ENCODE measurements at places on chromosomes 7 and 10.

GRCh38 chr10:86423739-86424138 lies 57.1 kb upstream of the GRID1 start:
- DNase-seq, result no peak

- no peak for DNase-seq
These were observed 34.8 kb upstream of the SEPHS1 start for GRCh38 chr10:13382703-13383398.

DNA sequence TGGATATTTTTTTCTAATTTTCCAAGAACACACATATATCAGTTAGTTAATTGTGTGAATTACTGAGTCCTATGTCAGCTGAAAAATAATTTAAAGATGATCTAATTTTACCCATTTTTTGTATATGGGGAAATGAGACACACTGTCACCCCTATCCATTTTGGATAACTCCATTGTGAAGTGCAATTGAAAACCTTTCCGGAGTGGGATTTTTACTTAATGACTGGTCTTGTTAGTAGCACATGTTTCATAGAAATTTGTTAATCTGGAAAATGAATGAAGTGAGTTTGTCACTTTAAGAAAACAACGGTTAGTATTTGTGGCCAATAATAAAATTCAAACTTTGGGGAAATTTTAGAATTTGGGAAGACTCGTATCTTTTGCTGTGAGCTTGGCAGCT lies 2.0 kb downstream of the GARS1 start:
- DNase-seq, result no peak

- no peak for DNase-seq
These were observed 341.8 kb upstream of the SEMA3A start for GRCh38 chr7:84536271-84536870.

GRCh38 chr7:114217026-114217806 lies 197.4 kb upstream of the FOXP2 start:
- DNase-seq, result no peak

DNA sequence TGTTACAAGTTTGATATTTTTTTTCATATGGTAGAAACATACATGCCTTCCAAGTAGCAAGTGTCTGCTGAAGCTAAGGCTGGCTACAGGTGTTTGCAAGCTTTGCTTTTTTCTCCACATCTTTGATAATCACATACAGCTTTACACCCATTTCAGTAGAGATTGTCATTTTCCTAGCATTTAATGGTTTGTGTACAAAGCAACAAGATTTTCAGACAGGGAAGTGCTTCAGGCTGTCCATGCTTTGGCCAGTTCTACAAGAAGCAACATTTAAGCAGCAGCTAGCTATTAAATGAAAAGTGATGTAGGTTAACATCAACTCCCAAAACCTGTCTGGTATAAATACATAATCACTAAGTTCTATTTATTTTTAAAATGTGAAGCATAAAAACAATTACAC lies 2.3 kb downstream of the HDAC9 start:
- DNase-seq, result no peak

GRCh38 chr7:103934508-103934907 lies 55.0 kb downstream of the RELN start:
- no peak for DNase-seq

DNA sequence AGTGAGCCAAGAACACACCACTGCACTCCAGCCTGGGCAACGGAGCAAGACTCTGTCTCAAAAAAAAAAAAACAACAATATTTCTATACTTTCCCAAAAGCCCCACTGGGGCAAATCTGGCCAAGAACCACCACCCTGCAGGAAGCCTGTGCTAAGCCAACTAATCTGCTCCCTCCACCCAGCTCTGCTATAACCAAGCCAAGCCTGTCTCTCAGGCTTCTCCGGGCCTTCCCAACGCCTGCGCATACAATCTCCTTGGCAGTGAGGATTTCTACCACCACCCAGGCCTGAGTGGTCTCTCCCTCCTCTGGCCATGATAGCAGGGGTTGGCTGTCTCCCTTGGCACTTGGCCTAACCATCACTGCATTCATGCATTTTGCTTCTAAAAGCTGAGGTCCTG lies 14.2 kb downstream of the DDX56 start:
- no peak for DNase-seq

DNA sequence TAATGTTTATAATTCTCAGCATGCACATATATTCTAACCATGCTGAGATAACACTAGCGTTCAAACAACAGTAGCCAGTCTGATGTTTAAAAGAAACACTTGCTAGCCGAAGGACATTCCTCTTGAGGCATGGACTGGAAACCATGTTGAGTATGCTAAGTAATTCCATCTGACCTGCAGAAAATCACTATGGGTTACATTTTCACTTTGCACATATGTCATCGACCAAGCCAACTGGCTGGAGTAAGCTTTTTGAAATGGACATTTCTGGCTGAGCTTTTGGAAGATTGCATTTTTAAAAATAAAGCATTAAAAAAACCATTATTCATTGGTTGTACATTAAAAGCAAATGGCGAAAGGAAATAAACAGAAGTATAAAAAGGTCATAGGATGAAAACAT lies 88.2 kb downstream of the BBS9 start:
- DNase-seq, result no peak

- DNase-seq, result no peak
These were observed 92.4 kb downstream of the CTTNBP2 start for GRCh38 chr7:117780832-117781231.

DNA sequence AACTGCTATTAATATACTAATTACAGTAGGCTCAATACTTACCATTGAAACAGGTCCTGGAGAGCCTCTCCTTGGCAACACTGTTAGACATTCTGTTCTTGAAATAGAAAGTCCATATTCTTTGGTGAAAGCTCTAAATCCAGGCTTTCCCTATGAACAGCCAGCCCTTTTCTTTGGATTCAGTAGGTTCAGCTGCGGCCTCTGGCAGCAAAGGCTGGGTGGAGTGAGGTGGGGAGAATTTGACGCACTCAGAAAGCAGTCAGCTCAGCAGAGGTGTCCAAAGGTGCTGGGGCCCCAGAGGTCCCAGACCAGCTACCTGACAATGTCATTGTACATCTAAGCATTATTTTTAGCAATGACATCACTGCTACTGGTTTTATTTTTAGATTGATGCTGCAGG lies 146.1 kb downstream of the GRK5 start:
- DNase-seq, result no peak

GRCh38 chr7:87512906-87513305 lies 37.4 kb upstream of the ABCB4 start:
- no peak for DNase-seq

DNA sequence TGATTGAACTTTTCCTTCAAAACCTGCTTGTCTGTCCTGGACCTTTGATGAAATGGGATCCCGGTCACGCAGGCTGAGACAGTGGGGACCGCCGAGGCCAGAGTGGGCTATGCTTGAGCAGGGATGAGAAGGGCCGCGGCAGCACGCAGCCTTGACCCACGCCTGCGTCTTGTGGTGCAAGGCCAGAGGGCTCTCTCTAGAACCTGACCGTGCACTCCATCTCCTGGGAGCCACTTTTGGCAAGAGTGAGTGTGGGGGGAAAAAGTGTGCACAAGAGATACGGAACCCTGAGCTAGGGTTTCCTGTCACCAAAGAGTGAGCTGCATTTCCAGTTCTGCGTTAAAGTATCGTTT lies 42.4 kb downstream of the WIPI2 start:
- no peak for DNase-seq

DNA sequence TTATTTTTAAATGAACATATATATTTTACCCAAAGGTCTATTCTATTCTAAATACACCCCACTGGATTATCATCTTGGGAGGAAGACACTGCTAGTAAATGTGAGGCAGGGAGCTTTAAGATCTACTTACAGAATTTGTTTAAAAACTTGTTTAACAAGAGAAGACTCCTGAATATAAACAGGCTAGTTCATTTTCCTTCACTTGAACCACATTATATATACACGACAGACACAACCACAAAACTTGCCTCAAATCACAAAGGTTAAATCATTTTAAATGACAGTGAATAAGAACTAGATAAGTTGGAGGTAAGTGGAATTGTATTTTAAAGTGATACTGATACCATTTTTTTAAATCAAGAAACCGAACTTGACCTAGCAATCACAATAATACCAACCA lies 109.2 kb downstream of the ATE1 start:
- DNase-seq, result no peak

DNA sequence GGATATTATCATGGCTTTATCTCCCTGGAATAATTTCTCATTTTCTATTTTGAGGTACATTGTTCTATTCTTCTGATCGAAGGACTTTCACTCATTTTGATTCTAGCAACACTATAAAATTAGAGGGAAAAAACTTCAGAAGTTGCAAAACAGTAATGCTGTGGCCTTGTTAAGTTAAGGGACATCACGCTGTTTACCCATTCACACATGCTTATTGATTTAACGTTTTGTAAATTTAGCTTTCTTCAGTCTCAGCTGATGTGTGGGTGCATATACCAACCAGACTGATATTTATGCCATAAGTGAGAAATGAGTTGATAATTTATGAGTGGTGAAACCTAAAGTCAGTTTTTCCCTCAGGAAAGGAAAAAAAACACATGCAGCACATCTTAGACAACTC lies 63.5 kb upstream of the RELN start:
- DNase-seq, result no peak

- DNase-seq, result no peak
These were observed 29.3 kb downstream of the AP3M1 start for GRCh38 chr10:74121368-74121767.

DNA sequence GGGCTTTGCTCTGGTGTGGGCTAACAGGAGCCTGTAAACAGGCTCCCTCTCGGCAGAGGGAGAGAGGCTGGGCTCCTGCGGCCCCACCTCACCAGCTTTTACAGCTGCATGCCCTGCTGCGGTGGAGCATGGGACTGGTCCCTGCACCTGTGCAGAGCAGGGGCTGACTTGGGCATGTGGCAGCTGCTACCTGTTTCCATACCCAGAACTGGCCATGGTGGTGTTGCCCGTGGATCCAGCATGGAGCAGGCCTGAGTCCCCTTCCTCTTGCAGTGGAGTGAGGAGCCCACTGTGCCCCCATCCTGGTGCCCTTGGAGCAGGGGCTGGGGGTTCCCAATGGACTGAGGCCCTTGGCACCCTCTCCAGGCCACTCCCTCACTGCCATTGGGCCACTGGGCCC lies 91.9 kb upstream of the MGMT start:
- DNase-seq, result no peak

DNA sequence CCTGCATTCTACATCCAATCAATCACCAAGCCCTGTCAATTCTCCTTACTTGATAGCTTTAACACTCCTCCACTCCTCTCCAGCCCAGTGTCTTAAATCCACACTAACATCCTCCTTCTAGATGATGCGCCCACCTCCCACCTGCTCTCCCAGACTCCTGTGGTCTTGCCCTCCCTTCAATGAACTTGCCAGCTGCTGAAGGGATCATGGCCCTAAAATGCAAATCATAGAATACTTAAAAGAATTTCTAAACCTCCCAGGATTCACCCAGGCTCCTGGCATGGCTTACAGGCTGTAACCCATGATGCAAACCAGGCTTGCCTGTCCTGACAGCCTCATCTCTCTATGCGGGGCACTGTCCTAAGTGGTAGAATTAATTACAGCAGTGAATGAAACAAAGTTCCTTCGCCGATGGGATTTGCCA lies 43.6 kb downstream of the SYPL1 start:
- DNase-seq, result peak; percentile 61

GRCh38 chr7:17654940-17655339 lies 285.4 kb downstream of the SNX13 start:
- DNase-seq, result no peak

GRCh38 chr10:124524991-124525653 lies 63.5 kb downstream of the LHPP start:
- DNase-seq, result peak; percentile 71

- DNase-seq, result no peak
These were observed 250.8 kb downstream of the KCNMA1 start for GRCh38 chr10:77386838-77387237.

- no peak for DNase-seq
These were observed 30.1 kb downstream of the NUDCD3 start for GRCh38 chr7:44460325-44460724.

DNA sequence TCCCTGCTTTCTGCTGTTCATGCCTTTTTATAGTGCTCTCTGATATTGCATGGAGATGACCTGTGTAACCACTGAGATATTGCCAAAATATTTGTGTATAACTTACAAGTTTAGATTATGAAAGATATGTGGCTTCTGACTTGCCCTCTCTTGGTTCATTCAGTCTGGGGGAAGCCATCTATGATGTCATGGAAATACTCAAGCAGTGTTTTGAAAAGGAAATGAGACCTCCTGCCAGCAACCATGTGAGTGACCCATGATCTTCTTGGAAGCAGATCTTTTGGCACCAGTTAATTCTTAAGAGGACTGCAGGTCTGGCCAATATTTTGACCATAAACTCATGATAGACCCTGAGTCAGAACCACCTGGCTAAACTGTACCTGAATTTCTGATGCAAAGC lies 183.0 kb downstream of the THSD7A start:
- DNase-seq, result no peak

- no peak for DNase-seq
These were observed 690.8 kb downstream of the INHBA start for GRCh38 chr7:41012041-41012440.

GRCh38 chr7:83270407-83270806 lies 107.7 kb upstream of the PCLO start:
- no peak for DNase-seq

GRCh38 chr7:144019457-144019856 lies 19.3 kb downstream of the OR6B1 start:
- no peak for DNase-seq

- no peak for DNase-seq
These were observed 102.5 kb upstream of the SAMD8 start for GRCh38 chr10:75008952-75009351.
